ENCODE measurements at places on chromosomes 4 and X.

GRCh38 chrX:106696502-106696901 lies 30.0 kb upstream of the RNF128 start:
- ATAC-seq: no peak

DNA sequence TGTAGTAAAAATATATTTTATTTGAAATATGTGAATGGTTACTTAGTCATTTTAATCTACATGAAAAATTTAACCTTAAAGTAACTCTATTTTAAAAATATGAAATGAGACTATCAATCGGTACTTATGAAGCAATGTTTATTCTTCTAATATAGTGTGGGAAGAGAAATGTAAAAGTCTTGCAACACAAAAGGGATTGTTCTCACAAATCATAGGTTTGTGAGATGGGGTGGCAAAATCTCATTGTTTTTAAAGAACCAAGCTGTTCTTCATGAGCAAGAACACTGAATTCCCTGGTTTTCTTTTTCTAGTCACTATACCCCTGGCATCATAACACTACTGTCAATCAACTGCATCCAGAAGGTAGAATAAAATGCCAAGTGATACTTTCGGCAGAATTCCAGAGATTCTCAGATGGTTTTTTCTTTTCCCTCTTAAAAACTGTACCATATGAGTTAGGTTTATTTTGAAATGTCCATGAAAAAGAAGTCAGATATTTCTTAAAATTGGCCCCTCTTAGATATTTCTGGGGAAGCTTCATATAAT lies 52.2 kb downstream of the SNCA start:
- ATAC-seq: no peak

DNA sequence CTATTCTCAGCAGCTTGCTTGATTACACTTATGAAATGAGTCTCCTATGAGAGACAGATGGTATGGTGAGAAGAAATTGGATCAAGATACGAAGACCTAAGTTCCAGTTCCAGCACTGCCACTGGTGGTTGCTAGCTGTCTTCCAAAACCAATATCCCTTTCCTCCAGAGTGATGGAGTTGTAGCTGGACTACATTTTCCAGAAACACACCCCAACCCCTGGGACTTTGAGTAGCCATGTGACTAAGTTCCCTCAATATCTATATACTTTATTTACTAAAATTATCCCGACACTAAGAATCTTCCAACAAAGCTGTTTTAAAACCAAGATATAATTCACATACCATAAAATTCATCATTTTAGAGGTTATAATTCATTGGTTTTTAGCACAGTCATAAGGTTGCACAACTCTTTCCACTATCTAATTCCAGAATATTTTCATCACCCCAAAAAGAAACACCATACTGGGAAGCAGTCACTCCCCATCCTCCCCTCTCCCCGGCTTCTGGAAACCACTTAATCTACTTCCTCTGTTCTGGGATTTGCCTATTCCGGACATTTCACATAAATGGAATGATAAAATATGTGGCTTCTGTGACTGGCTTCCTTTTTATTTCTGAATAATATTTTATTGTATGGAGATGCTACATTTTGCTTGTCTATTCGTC lies 118.0 kb downstream of the MANBA start:
- no peak for ATAC-seq

GRCh38 chr4:188417181-188417580 lies 277.9 kb downstream of the TRIML1 start:
- ATAC-seq: peak; percentile 83

- no peak for ATAC-seq
Measured at GRCh38 chr4:147396105-147396504, 84.8 kb upstream of the EDNRA start.

GRCh38 chr4:170026253-170027021 lies at the start of gene MFAP3L:
TSS of gene MFAP3L (minus strand) at chr4:170026395. CDS start at chr4:170005877, 20,518 bp downstream.
- ATAC-seq: peak; percentile 93

- ATAC-seq: no peak
Measured at GRCh38 chrX:139832718-139833309, 100.0 kb downstream of the ATP11C start.

DNA sequence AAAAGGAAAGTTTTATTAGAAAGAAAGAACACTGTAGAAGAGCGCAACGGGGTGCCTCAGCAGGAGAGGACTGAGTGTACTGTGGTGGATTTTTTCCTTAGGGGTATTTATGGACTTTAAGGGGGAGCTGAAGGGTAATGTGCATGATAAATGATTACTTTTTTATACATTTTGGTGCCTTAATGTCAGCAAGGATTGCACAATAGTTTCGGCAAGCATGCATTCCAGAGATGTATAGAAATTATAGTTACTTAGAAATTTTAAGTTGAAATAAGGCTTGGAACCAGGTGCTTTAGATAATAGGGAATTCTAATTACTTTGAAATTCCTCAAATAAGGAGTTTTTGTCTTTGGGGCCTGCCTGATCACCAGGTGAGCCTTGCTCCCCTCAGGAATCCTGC lies 30.5 kb upstream of the SERPINA7 start:
- no peak for ATAC-seq

- no peak for ATAC-seq
Measured at GRCh38 chr4:29326816-29327215, 1393.4 kb upstream of the PCDH7 start.

GRCh38 chr4:17535242-17535641 lies 20.3 kb downstream of the CLRN2 start:
- no peak for ATAC-seq

- ATAC-seq: peak; percentile 57
Measured at GRCh38 chrX:74450803-74451449, 29.6 kb downstream of the SLC16A2 start.

DNA sequence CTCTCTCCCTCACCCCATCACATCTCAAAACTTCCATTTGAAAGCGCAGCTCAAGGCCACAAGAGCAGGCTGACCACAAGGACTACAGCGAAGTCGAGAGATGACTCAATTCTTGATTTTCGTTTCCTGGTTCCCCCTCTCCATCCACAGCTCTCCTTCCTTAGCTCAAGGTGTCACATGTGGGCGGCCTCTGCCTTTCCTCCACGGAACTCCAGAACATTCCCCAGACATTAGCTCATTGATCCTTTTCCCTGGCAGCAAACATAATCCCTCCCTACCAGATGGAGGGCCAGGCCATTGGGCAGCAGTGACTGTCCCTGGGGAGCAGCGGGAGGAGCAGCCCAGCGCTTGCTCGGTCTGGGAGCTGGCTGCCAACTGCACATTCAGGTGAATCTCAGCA lies 56.3 kb downstream of the CCDC149 start:
- peak; percentile 3 for ATAC-seq

GRCh38 chr4:136931781-136932180 lies 600.5 kb downstream of the PCDH18 start:
- ATAC-seq: no peak

DNA sequence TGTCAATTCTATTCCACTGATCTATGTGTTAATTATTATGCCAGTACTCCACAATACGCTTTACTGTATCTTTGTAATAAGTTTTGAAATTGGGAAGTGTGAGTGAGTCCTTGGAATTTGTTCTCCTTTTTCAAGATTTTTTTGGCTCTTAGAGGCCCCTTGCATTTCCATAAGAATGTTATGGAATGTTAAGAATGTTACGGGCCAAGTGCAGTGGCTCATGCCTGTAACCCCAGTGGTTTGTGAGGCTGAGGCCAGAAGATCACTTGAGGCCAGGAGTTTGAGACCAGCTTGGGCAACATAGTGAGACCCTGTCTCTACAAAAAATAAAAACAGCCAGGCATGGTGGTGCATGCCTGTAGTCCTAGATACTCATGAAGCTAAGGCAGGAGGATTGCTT lies 167.6 kb upstream of the CXorf66 start:
- ATAC-seq: no peak

- peak; percentile 59 for ATAC-seq
Measured at GRCh38 chr4:3340038-3340699, 47.3 kb downstream of the RGS12 start.

DNA sequence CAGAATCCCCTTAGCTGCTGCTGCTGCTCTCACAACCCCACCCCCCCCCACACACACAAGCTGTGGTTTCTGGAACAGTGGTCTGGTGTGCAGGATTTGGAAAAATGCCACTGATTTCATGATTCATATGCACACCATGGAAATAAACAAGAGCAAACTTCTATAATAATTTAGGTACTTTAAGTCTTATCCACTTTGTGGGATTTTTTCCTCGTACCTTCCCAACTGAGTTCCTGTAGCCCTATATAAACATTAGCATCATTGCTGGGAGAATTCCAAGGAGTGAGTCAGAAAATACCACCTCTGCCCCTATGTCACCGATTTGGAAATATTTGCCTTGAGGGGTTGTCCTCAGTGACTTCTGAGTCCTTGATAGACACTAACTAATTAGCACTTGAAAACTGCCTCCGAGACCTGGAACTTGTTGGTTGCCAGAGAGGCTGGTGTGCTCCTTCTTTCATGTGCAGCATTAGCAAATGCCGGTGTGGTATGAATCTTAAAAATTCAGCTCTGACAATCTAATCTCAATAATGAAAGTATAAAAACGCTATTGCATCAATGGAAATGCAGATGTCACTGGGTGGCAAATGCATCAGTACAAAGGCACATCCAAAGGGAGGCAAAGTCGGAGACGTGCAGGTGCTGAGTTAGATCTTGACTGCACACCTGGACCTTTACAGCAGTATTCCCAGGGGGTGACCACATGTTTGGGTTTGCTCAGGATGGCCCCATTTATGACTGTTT lies 61.8 kb downstream of the CPE start:
- no peak for ATAC-seq

GRCh38 chrX:108126661-108127060 lies 35.1 kb downstream of the ATG4A start:
- ATAC-seq: no peak

- no peak for ATAC-seq
Measured at GRCh38 chrX:13235930-13236329, 83.9 kb downstream of the ATXN3L start.

- no peak for ATAC-seq
Measured at GRCh38 chrX:124190440-124190839, 142.0 kb upstream of the TEX13D start.

DNA sequence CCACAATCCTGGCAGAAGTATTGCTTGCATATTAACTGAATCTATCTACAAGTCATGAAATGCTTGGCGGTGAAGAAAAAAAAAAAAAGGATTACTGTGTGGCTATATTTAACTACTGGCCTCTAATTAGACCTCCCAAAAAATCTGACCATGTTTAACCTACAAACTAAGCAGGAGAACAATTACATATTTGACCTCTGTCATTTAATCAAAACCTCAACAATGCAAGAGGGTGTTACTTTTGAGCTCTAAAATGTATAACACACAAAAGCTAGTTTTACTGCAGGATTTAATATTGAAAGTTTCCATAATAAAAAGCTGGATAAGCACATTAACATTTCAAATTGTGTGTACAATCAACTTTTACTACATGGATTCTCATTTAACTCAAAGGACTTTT lies 1.5 kb downstream of the ITM2A start:
- no peak for ATAC-seq

GRCh38 chrX:134741746-134742145 lies 83.5 kb upstream of the PLAC1 start:
- ATAC-seq: no peak

GRCh38 chrX:53440621-53441517 lies 6.7 kb upstream of the HSD17B10 start:
- no peak for ATAC-seq

DNA sequence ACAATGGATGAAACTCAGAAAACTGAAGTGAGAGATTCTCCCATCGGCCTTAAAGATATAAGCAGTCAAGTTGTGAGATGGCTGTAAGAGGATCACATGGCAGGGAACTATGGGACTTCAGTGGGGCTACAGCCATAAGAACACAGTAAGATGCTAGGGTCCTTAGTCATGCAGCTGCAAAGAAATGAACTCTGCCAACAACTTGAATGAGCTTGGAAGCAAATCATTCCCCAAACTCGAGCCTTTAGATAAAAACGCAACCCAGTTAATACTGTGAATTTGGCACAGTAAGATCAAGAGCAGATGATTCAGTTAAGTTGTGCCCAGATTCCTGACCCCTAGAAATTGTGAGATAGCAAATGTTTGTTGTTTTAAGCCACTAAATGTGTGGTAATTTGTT lies 117.3 kb downstream of the FAM13A start:
- ATAC-seq: no peak

GRCh38 chrX:109886122-109886761 lies 116.7 kb upstream of the TMEM164 start:
- no peak for ATAC-seq

GRCh38 chr4:186335793-186336192 lies 69.8 kb downstream of the F11 start:
- ATAC-seq: no peak

GRCh38 chrX:140503714-140504351 lies 1.0 kb downstream of the SOX3 start:
- peak; percentile 48 for ATAC-seq

- ATAC-seq: no peak
Measured at GRCh38 chrX:64976673-64977040, 407 bp upstream of the ZC4H2 start.

DNA sequence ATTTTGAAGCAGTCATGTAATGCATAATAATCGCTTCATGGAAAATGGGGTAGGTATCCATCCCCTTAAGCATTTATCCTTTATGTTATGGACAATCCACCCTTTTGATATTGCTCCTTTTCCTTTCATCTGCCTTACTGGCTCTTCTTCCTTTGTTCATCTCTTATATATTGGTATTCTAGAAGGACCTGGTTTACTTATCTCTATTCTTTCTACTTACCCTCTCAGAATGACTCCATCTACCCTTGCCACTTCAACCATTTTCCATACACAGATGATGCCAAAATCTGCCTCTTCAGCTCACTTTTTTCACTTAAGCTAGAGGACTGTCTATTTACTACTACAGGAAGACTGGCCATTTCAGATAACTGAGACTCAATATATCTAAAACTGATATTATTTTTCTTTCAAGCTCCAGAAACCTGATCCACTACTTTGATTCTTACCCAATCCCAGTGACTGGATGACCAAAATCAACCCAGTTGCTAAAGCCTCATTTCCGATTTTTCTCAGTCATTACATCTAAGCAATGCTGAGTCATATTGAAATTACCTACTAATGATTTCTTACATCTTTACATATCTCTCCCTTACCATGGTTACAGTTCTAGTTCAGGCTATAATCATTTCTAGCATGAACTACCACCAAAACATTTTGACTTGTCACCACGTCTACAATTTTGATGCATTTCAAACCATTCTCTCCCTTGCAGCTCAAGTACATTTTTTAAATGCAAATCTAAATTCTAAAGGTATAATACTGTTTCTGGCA lies 93.7 kb downstream of the FAAH2 start:
- ATAC-seq: no peak

DNA sequence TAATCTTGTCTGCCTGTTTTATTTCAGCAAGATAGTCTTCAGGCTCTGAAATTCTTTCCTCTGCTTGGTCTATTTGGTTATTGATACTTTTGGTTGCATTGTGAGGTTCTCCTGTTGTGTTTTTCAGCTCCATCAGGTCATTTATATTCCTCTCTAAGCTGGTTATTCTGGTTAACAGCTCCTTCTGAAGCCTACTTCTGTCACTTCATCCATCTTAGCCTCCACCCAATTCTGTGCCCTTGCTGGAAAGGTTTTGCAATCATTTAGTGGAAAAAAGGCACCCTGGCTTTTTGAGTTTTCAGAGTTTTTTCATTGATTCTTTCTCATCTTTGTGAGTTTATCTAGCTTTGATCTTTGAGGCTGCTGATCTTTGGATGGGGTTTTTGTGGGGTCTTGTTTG lies 647.7 kb downstream of the SPRY1 start:
- ATAC-seq: no peak
